Suprapubic skin (tissue), 4 donors: ENCODE measurements at places on chromosomes 6 and 20.

GRCh38 chr20:9114709-9115108 lies 45.8 kb downstream of the PLCB4 start:
- DNase-seq, result no peak

- peak; percentile 91 for DNase-seq
Observed at GRCh38 chr6:37077905-37078296, 72.4 kb downstream of the FGD2 start.

GRCh38 chr6:55925292-55925691 lies 49.9 kb upstream of the BMP5 start:
- DNase-seq, result no peak

GRCh38 chr6:1724616-1725015 lies 114.9 kb downstream of the FOXC1 start:
- no peak for DNase-seq

- DNase-seq, result no peak
Observed at GRCh38 chr6:39841291-39841690, 49.1 kb downstream of the DAAM2 start.

GRCh38 chr6:126356526-126356925 lies 16.6 kb downstream of the CENPW start:
- no peak for DNase-seq

GRCh38 chr20:49568278-49569151 lies 578 bp upstream of the PTGIS start:
- peak; percentile 65 for DNase-seq

GRCh38 chr20:62900692-62901584 lies 25.4 kb downstream of the DIDO1 start:
- DNase-seq, result no peak

DNA sequence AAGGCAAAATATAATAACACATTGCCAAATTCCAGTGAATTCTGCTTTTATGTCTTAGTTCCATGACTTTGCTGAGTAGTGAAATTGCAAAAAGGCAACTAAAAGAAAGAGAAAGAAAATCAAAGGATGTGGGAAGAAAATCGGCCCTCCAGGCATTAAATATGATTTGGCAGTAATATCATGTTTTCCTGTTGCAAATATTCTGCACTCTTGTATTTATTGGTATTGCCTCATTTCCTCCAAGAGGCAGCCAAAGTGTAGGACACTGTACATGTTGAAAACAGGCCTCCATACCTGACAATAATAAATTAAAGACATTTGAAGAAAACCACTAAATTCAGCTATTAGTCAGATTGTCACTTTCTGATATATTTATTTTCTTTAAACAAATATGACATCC lies 460.0 kb upstream of the NOX3 start:
- DNase-seq, result no peak

DNA sequence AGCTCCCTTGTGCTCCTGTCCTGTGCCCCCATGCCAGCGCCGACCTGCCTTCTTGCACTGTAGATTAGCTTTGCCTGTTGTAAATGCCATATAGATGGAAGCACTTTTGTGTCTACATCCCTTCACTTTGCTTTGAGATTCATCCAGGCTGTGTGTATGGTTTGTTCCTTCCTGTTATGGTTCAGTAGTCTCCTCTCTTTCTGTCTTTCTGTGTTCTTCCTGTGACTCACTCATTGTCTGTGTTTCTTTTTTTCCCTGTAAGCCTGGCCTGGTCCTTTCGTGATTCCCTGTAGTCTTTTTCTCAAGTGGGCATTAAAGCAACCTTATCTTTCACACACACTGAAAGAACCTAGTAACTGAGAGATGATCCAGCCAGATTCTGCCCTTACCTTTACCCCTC lies 66.6 kb downstream of the JARID2 start:
- DNase-seq, result no peak

- DNase-seq, result no peak
Observed at GRCh38 chr6:5158180-5158579, 73.0 kb downstream of the PPP1R3G start.

- no peak for DNase-seq
Observed at GRCh38 chr20:31991339-31991705, 18.9 kb upstream of the CCM2L start.

GRCh38 chr6:163218361-163218894 lies 196.1 kb upstream of the QKI start:
- DNase-seq, result no peak

DNA sequence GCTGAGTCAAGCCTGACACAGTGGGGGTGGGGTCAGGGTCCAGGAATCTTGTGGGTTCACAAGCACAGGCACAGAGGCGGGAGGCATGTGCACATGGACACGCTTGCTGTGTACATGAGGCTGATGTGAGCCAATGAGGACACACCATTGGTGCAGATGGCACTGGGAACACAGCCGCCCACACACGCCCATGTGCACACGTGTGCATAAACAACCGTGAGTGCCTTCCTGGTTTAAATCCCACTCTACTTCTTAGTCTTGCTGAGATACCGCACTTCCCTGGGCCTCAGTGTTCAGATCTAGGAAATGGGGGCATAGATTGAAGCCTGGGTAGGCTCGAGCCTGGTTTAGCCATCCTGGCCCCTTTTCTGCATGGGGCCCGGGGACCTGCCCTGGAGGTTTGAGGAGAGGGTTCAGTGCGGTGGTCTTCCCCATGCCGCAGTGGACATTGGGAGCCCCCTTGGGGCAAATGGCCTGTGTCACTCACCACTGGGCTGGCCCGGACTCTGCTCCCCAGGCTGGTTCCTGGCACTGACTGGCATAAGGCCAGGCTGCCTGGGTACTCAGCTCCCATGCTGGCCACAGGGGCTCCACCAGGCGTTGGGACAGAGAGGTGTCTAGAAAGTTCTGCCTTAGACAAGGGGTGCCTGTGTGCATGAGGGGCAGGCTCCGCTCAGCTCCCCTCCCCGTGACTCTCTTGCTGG lies 60.2 kb downstream of the CEBPB start:
- no peak for DNase-seq

- no peak for DNase-seq
Observed at GRCh38 chr6:10314163-10314955, 100.5 kb downstream of the TFAP2A start.

DNA sequence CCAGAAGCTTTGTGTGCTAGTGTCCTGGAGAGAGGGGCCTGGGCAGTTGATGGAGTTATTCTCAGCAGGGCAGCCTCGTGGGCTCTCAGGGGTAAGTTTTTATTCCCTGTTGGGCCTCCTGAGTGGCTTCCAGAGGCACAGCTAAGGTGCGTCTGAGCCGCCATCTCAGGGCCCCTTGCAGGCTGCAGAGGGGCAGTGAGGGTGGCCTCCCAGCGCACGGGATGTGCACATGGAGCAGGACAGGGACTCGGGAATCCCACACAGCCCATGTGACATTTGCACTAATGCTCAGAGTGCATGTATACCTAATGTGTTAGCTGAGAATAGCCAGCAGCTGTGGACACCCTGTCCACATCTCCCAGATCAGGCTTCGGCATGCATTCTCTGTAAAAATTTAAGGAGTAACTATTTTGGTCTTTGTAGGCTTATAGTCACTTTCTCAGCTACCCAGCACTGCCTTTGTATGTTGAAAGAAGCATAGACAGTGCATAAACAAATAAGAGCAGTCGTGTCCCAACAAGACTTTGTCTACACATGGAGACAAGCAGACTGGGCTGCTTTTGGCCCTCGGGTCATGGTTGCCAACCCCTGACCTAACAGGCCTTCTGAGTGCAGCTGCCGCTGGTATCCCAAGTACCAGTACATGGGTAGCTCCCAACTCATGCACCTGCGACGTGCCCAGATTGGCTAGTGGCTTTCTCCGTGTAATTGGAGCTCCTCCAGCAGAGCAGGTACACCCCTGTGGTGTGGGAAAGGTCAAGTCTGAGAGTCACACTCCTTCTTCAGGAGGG lies 18.6 kb upstream of the CST9L start:
- DNase-seq, result no peak

DNA sequence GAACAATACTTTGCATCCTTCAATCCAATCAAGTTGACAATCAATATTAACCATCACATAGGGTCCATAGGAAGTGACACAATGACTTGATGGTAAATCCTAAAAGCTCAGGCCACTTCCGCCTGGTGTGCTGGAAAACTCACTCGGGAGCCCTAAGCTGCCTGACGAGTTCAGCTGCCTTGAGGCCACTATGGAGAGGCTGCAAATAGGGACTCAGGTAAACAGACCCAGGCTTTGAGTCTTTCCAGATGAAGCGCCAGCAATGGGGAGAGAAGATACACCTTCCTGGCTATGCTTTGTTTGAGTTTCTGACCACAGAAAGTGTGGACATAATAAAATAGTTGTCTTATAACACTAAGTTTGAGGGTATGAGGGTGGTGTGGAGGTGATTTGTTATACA lies 112.6 kb downstream of the GPR63 start:
- no peak for DNase-seq

DNA sequence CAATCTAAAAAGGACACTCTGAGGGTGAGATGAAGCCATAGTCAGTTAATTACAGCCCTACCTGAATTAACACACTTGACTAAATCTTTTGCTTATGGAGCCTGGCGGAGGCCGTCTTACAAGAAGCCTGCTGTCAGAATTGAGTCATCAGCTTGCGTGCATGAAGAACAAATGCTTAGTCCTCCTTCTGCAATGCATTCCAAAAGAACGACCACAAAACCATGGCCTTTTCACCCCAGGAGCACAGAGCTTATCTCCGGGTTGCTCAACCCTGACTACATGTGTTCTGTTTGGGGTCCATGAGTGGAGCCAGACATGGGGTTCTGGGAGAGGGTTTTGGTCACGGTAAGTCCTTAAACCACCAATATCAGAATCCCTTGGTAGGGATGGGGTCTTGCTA lies 318.1 kb downstream of the CLIC5 start:
- no peak for DNase-seq

DNA sequence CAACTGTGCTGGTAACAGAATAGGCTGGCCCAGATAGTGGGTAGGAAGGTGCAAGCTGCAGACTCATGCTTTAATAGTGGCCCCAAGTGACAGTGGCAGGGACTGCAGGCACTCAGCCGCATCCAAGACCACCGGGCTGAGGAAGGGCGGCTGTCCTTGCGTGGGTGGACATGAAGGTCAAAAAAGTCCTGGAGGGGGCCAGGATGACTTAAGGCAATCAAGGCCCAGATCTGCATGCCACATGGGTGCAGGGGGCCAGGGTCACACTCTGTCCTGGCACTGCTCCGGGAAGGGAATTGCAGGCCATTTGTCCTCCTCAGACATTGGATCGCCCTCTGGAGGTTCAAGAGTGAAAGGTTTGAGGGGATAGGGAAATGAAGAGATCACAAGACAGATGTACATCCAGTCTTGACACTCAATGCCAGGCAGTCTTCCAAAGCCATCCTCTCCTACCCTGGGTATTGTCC lies 10.4 kb upstream of the VNN2 start:
- DNase-seq, result no peak

DNA sequence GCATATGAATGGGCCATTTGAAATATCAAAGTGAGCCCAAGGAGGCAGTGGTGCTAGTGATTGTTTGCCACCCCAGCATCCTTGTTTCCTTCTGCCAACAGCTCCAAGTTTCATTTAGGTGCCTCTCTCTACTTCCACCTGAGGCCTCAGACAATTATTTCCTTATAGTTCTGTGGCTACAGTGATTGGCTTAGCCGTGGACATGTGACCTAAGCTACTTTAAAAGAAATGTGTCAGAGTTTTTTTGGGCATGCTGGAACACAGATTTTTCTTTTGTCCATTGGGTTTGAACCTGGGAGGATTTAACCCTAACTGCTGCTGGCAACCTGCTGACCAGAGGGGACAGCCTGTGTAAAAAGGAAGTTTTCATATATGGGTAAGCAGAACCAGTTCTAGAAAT lies 319.4 kb downstream of the CD109 start:
- no peak for DNase-seq
